Naive B cell (primary cell): ENCODE measurements at places on chromosomes 16 and 17. TPM values are rescaled to one million over a fixed set of nuclear protein-coding genes. Genes with fewer than 3 reads are reported as not detected.

DNA sequence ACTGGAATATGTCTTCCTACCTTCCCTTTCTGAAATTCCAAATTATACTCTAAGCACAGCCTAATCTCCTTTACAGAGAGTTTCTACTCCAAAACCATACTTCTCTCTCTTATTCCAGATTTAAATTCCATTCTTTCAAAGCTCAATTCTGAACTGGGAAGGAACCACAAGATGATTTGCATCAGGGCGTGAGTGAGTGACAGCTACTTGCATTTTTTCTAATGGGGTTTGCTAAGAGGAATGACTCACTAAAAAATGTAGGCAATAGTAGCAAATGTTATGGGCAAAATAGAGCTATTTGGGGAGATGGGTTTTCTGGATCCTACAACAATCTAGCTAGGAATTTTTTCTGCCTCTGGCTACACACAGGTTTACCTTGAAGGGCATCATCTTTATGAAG, 244.6 kb upstream of the PSMD7 start:
- DNase-seq = no peak

DNA sequence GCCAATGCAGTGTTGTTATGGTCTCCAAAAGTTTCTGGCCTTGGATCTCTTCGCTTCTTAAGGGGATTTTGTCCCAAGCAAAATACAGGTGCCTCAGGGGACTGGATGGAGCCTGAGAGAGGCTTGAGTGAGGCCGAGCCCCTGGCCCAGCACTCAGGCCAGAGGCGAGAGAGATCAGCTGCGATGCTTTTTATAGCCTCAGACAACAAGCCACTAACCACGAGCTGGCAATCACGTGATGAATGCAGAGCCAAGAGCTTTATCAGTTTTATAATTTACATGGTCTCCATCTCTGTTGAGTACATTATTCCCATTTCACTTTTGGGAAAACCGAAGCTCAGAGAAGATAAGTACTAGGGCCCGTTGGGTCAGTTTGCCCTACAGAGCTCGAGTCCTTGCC, 360.0 kb upstream of the CDH5 start:
- no peak for DNase-seq

GRCh38 chr17:30323262-30323894, 10.5 kb downstream of the TMIGD1 start:
- DNase-seq = no peak

The CCL4 gene
- polyA plus RNA-seq = 7.2 TPM

The GAST gene
- polyA plus RNA-seq = not detected

The HBZ gene
- not detected for polyA plus RNA-seq
